Posterior vena cava (tissue), 2 donors: ENCODE measurements at places on chromosomes 7 and 10. TPM values are rescaled to one million over a fixed set of nuclear protein-coding genes. Genes with fewer than 3 reads are reported as not detected.

The MEIG1 gene
- total RNA-seq: not detected

The FXYD4 gene
- not detected for total RNA-seq

The PNLIPRP2 gene
- 1.3 TPM for total RNA-seq

The NUDCD3 gene
- total RNA-seq: 70.6 TPM

The IL6 gene
- 65.6 TPM for total RNA-seq
